ENCODE measurements at places on chromosomes 16 and 17. TPM values are rescaled to one million over a fixed set of nuclear protein-coding genes. Genes with fewer than 3 reads are reported as not detected.

KRTAP4-9 gene
- not detected for total RNA-seq

CRHR1 gene
- not detected for total RNA-seq

C16orf92 gene
- total RNA-seq, result not detected

IRX5 gene
- 0.98 TPM for total RNA-seq

OR3A2 gene
- total RNA-seq, result 0.20 TPM

AP1G1 gene
- total RNA-seq, result 80.3 TPM

ARL5C gene
- total RNA-seq, result not detected

FA2H gene
- not detected for total RNA-seq

SLC5A10 gene
- total RNA-seq, result not detected

TMC6 gene
- total RNA-seq, result 1.3 TPM

KSR1 gene
- 30.8 TPM for total RNA-seq

CSH1 gene
- not detected for total RNA-seq

EVI2B gene
- 0.07 TPM for total RNA-seq

CACNA1G gene
- 0.59 TPM for total RNA-seq

C16orf74 gene
- total RNA-seq, result 2.9 TPM

ST6GALNAC1 gene
- total RNA-seq, result not detected

HIGD1B gene
- not detected for total RNA-seq

KRT25 gene
- not detected for total RNA-seq

GRB2 gene
- 88.3 TPM for total RNA-seq

MTSS2 gene
- 31.2 TPM for total RNA-seq

APOBR gene
- total RNA-seq, result not detected

MYL11 gene
- not detected for total RNA-seq

PSMD11 gene
- 95.4 TPM for total RNA-seq

FBXW10 gene
- not detected for total RNA-seq

PLLP gene
- total RNA-seq, result not detected

ABCC11 gene
- total RNA-seq, result 0.30 TPM

GPRC5B gene
- 2.7 TPM for total RNA-seq

CD300LB gene
- not detected for total RNA-seq

CPNE7 gene
- 1.3 TPM for total RNA-seq

KREMEN2 gene
- not detected for total RNA-seq

C16orf96 gene
- not detected for total RNA-seq

CCL2 gene
- total RNA-seq, result 208 TPM

ITGA2B gene
- total RNA-seq, result 0.30 TPM

NPIPA7 gene
- total RNA-seq, result 0.78 TPM

KIF19 gene
- not detected for total RNA-seq

PDILT gene
- not detected for total RNA-seq

SDK2 gene
- 0.13 TPM for total RNA-seq

SLC16A13 gene
- total RNA-seq, result 0.85 TPM

SDR42E2 gene
- total RNA-seq, result not detected

C17orf50 gene
- total RNA-seq, result not detected

SPECC1 gene
- 6.1 TPM for total RNA-seq

TBC1D3C gene
- total RNA-seq, result not detected

DLX3 gene
- total RNA-seq, result not detected

CMTM2 gene
- not detected for total RNA-seq

ARHGDIG gene
- 1.1 TPM for total RNA-seq

LDHD gene
- total RNA-seq, result 5.0 TPM

RTN4RL1 gene
- 0.46 TPM for total RNA-seq

TP53TG3D gene
- 0.56 TPM for total RNA-seq

ODAD4 gene
- total RNA-seq, result 0.72 TPM

TMEM92 gene
- 0.07 TPM for total RNA-seq

TP53TG3C gene
- total RNA-seq, result not detected

PRCD gene
- 4.5 TPM for total RNA-seq
